Cardiac fibroblast (primary cell): ENCODE measurements at places on chromosomes 4 and X.
A peak's percentile ranks its signal among the peaks of the same experiment; 100 is the strongest.

GRCh38 chr4:1222036-1222789, 26.7 kb downstream of the CTBP1 start:
- no peak for DNase-seq

DNA sequence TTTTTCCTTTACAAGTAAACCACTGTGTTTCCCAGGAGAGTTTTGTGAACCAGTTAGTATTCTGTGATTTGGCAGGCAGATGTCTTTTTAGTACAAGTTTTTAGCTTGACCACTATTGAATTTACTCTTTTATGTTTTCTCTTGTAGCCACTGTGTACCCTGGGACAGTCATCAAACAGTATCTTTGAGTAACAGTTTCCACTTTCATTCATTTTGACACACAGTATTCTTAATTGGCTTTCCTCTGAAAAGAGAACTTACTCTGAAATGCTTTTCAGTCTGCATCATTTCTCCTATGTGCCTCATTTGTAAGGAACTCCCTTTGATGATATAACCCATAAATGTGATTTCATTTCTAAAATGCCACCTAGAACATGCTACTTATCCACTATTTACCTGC, 476.5 kb downstream of the PDGFC start:
- no peak for DNase-seq

DNA sequence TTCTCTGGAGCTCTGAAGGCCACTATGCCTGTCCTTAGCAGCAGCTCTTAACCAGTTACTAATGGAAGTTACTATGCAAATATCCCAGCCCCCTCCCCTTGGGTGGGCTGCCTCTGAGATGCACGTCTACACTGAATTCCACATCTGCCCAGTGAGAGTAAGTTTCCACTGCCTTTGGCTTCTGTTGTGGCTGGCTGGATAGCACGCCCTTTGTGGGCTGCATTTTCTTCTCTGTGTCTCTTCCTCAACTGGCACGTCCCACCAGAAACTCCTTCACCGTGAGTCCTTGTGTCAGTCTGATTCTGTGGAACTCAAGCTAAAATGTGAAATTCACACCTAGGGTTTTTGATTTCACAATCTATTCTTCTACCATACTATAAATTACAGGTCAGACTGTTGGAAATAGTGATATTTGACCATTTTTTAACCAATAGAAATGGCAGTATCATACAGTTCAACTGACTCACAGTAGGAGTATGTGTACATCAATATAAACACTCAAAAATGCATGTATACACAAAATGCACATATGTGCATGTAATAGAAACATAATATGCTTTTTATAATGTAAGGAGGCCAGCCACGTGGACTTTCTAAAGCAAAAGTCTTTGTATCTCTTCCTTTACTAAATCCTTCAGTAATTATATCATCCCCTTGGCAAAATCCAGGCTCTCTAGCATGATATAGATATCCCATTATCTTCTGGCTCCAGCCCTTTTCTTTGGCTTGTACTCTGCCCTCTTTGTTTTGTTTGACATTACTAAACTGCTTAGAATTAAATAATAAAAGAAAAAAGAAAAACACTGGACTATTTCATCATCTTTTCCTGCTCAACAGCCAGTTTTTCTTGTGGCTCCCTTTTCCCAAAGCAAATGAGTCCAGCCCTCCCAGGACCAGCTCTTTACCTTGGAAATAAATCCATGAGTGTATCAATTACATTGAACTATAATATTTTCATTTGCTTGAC, 33.2 kb upstream of the LDB2 start:
- peak; percentile 11 for DNase-seq

DNA sequence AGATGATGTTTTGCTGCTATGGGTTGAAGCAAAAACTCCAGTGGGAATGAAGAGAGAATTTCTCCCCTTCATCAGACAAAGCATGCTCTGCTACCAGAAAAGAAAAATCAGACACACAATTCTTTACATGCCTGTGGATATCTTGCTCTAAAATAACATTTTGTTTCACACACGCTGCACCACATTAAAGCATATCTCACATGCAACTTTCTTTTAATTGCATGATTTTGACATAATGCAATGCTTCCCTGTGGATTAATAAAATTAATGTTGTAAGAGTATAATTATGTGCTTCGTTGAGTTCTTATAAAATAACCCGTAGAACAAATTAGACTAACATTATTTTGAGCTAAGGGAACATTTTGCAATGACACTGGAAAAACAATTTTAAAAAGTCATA, 2230.7 kb downstream of the PCDH7 start:
- DNase-seq: no peak

DNA sequence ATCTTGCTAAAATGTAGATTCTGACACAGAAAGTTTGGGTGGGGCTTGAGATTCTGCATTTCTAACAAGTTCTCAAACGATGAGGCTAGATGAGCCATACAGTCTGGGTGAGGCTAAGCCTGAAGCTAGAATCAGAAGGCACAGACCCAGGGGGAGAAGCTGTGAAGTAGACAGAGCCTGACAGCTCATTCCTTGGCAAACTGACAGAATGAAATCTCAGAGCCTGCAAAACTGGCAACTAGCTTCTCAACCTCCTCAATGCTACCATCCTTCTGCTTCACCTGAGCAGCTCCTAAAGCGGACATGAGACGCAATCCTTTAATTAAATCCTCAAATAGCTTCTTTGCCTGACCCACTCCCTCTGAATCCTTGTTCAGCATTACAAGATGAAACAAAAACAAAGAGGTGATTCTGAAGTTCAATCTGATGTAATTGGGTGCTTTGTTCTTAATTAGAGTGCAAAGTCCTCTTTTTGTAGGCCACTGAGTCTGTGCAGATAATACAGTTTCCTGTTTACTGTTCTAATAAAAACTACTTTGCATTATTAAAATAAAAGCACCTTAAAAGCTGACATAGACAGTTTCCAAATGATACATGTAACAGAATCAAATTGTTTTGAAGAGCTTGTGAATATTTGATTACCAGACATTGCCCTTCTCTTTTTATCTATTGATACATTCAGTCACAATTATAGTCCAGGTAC, 71.0 kb upstream of the BMP2K start:
- peak; percentile 82 for DNase-seq

DNA sequence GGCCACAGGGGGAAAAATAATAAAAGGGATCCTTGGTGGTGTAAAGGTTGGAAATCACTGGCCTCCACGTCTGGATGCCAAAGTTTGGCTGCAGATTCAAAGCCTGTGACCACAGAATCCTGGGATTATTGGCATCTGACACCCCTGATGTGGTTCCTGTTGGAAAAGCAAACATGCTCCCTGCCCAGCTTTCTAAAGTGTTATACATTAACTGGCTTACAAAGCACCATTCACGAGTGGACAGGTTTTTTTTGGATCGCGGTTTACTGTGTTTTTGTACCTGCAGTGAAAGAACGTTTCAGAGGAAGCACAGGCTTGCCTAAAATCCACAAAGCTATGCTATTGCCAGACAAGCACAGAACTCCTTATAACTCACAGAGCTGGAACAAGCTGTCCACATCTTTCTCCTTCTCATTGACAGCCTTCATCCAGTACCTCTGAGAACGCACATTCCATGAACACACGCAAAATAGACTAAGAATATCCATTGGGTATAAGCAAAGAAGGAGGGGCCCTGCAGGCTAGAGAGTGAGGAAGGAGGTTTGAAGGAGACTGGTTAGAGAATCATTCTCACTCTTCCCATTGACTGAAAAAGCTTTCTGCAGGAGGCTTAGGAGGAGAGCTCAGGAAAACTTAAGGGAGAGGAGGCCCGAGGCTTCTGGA, 14.5 kb upstream of the CAPN6 start:
- no peak for DNase-seq

- no peak for DNase-seq
Observed at GRCh38 chr4:130985371-130985770, 1889.4 kb downstream of the C4orf33 start.

- DNase-seq: no peak
Observed at GRCh38 chr4:151628001-151628608, 132.7 kb downstream of the GATB start.

DNA sequence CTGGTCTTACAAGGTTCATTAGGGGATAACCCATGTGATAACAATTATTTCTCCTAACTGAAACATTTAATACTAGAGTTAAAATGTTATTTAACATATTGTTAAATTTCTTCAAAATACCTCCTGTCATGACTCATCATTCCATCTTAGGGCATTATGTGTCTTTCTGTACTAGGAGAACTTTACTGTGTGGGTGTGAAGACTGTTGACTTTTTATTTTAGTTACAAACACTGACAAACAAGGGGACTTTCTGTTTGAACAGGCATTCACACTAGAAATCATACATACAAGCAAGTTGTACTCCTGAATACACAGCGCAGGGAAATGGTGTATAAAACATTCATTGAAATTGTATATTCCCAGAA, 175.9 kb downstream of the FBXW7 start:
- DNase-seq: no peak

- DNase-seq: no peak
Observed at GRCh38 chrX:69280933-69281332, 115.7 kb upstream of the PJA1 start.

GRCh38 chr4:48225368-48226141, 44.1 kb downstream of the TEC start:
- no peak for DNase-seq

DNA sequence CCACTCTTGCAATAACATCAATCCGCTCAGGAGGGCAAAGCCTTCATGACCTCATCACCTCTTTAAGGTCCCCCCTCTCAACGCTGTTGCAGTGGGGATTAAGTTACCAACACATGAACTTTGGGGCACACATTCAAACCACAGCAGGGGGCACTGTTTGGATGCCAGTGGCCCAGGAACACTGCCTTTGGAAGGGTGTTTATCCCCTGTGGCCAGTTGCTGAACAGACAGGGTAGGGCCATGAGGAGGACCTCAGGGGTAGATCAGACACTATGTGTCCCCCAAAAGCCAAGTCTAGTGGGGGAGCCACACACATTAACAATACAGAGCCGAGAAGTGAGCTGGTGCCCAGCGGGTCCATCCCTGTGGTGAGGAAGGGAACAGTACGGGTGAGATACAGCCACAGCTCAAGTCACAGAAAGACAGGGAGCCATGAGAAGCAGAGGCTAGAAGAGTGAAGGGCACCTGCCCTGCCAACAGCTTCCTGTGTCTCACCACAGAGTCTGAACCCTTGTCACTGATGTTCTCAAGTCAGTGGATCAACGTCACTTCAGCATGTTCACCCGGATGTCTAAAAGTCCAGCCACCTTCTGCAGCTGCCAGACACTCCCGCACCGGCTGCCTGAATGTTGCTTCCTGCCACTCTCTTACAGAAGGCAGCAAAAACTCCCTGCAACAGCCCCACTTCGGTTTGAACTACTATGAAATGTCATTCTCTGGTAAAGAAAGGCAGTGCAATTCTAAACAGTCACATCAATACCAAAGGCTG, 19.9 kb upstream of the MXD4 start:
- peak; percentile 35 for DNase-seq

GRCh38 chrX:54042609-54043021, 1.7 kb downstream of the PHF8 start:
- peak; percentile 70 for DNase-seq

DNA sequence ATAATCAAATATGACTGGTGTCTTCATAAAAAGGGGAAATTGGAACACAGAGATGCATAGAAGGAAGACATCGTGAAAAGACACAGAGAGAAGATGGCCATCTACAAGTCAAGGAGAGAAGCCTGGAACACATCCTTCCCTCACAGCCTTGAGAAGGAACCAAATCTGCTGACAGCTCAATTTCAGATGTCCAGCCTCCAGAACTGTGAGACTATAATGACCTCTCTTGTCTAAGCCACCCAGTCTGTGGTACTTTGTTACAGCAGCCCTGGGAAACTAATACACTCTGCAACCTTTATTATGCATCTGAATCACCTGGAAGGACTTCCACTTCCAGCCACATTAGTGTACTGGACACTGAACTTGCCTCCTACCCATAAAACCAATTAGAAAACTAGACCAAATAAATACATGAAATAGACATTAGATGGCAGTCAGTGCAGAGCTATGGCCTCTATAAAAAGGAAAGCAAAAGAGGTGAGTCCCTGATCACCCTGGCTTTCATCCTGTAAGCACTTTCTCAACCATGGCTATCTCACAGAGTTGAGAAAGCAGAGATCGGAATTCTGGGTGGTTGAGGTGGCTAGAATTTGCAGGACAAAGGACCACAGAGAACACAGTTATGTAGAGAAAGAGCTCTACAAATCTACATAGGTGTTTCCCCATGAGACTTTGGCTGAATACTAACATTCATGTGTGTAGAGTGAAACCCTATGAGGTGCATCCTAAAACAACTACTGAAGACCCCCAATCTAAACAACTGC, 25.7 kb downstream of the GAB3 start:
- no peak for DNase-seq

DNA sequence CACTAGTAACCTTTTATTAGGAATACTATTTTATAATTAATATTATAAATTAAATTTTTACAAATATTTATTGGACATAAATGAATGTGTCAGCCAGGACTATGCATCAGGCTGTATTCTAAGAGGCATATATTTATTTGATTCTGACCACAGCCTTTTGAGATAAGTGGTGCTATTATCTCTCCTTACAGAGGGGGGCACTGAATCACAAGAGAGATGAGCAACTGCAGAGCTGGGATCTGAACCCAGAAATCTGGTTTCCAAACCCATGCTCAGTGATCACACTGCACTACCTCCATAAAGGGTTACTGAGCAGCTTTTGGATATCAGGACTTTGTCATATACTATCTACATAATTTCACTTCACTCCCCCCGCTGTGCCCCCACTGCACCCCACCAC, 322.0 kb downstream of the TMA16 start:
- no peak for DNase-seq

DNA sequence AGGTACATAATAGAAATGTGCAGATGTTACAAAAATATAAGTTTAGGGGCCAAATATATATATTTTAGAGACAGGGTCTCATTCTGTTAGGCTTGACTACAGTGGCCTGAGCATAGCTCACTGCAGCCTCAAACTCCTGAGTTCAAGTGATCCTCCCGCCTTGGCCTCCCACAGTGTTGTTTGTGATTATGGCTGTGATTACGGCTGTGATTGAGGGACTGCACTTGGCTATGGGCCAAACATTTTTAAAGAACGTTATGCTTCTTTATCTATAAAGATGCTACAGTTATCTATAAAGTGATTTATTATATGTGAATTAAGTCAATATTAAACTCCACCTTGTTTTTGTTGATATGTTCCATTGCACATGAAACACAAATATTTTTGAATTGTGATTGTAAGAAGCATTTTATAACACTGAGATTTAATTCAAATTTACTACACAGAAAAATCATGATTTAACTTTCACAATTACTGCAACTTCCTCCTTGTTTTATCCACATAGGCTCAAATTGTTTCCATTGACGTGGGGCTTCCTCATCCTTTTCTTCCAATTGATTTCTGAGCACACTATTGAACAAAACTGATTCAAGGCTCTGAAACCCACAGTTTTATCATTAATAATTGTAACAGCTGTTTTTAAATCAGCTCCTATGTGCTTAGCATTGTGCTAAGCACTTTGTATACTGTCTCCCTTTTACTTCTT, 68.4 kb upstream of the BMPR1B start:
- DNase-seq: no peak

DNA sequence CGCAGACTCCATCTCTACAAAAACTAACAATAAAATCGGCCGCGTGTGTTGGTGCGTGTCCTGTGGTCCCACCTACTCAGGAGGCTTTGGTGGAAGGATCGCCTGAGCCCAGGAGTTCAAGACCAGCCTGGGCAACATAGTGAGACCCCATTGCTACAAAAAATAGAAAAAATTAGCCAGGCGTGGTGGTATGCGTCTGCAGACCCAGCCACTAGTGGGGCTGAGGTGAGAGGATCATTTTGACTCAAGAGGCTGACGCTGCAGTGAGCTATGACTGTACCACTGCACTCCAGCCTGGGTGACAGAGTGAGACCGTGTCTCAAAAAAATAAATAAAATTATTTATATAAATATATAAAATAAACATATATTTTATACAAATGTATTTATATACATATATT, 22.3 kb downstream of the ASMTL start:
- no peak for DNase-seq

GRCh38 chr4:109462297-109462696, 28.7 kb downstream of the SEC24B start:
- peak; percentile 14 for DNase-seq
